A549 treated with CORT108297 at 1 μM for 4 hours (cell line): ENCODE measurements at places on chromosomes 3 and 15. TPM values are rescaled to one million over a fixed set of nuclear protein-coding genes. Genes with fewer than 3 reads are reported as not detected.

GRK7 gene
- total RNA-seq: not detected in 5 replicates

SI gene
- not detected in 5 replicates for total RNA-seq

SLC9C1 gene
- total RNA-seq: not detected in 5 replicates

CLRN1 gene
- not detected in 5 replicates for total RNA-seq

CPA3 gene
- total RNA-seq: not detected in 5 replicates

ANKRD34C gene
- not detected in 5 replicates for total RNA-seq

IGSF11 gene
- total RNA-seq: 3.0 to 6.1 TPM (median 5.6 TPM) in 5 replicates
